ENCODE measurements at places on chromosomes 4 and X.

GRCh38 chr4:109160494-109160893 lies 142.0 kb downstream of the COL25A1 start:
- DNase-seq = no peak

DNA sequence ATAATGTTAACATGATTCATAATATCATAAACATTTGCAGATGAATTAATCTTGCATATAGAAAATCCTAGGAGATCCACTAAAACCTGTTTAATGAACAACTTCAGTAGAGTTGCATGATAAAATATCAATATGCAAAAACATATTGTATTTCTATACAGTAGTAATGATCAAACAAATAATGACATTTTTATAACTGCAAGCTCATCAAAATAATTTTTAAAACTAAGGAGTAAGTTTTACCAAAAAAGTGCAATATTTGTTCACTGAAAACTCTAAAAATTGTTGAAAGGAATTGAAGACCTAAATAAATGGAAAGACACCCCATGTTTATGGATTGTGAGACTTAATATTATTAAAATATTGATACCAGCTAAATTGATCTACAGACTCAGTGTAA lies 15.9 kb upstream of the GPRASP2 start:
- DNase-seq = no peak

- no peak for DNase-seq
These were observed 225.5 kb upstream of the ANKRD50 start for GRCh38 chr4:124937993-124938392.

DNA sequence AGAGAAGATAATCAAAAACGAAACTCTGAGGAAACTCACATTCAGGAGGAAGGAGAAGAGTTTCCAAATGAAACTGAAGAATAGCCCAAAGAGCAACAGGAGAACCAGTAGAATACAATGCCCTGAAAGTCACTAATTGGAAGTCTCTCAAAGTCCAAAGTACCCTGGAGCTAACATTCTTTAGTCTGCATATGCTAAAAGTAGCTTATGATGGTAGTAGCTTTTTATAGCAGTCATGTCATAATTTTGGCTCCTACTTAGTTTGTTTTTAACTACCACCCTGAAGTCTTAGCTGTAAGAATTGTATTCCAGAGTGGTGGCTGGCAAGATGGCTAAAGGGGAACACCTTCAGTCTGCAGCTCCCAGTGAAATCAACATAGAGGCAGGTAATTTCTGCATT lies 100.3 kb upstream of the FGF16 start:
- no peak for DNase-seq

- DNase-seq = no peak
These were observed 21.9 kb downstream of the L1CAM start for GRCh38 chrX:153864101-153864500.

DNA sequence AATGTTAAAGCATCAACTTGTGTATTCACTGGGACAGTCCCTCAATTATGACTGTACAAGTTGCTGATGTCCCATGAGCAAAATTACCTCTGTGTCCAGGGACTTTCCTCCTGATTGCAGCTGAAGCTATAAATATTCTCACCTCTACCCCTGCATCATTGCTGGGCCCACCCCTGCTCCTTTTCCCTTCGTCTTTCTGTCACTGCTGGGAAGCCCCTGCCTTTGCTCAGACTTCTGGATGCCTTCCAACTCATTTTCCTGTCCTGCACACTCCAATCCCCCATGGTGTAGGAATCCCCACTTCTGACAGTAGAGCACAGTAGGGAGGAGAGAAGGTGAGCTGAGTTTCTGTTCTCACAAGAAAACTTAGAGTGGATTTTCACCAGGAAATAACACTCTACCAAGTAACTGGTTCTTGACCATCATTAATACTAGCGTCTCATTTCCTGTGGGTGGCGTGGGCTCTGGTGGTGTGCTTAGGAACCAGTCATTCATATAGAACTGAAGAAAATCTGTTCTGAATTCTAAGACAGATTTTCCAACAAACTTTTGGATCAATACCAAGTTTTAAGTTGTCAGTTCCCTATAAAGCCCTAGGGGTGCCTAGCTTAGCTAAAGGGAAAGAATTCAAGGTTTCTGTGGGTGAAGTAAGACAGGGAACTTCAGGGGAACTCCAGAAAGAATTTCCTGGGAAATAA lies 136.2 kb upstream of the MED14 start:
- peak; percentile 58 for DNase-seq

- DNase-seq = no peak
These were observed 272.2 kb upstream of the CASK start for GRCh38 chrX:42195506-42195905.

DNA sequence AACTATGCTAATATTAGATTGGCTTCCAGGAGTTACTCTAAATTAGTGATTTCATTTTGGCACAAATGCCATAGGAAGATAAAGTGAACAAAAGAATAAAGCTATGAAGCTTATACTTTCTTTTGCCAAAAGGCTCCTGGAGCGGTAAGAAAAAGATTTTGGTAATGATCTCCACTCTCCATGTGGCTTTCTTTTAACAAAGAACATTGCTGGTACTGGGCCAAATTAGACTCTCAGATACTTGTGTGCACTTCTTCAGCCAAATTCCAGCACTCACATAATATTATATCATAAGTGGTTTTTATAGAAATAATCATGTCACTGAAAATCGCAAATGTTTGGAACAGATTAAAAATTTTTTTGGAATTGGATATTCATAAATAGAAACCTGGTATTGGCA lies 142.4 kb upstream of the FGF13 start:
- no peak for DNase-seq

DNA sequence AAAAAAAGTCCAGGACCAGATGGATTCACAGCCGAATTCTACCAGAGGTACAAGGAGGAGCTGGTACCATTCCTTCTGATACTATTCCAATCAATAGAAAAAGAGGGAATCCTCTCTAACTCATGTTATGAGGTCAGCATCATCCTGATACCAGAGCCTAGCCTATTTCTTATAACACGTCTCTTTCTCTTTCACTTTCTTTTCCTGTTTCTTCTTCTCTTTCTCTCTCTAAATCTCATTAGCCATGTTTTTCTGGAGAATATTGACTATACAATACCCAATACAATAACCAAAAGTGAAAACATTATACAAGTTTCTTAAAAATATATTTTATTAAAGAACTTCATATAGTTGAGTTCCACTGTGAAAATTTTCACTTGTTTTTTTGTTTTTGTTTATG lies 1154.9 kb upstream of the PCDH7 start:
- DNase-seq = no peak

- no peak for DNase-seq
These were observed 342.6 kb downstream of the GPM6A start for GRCh38 chr4:175469514-175469913.

DNA sequence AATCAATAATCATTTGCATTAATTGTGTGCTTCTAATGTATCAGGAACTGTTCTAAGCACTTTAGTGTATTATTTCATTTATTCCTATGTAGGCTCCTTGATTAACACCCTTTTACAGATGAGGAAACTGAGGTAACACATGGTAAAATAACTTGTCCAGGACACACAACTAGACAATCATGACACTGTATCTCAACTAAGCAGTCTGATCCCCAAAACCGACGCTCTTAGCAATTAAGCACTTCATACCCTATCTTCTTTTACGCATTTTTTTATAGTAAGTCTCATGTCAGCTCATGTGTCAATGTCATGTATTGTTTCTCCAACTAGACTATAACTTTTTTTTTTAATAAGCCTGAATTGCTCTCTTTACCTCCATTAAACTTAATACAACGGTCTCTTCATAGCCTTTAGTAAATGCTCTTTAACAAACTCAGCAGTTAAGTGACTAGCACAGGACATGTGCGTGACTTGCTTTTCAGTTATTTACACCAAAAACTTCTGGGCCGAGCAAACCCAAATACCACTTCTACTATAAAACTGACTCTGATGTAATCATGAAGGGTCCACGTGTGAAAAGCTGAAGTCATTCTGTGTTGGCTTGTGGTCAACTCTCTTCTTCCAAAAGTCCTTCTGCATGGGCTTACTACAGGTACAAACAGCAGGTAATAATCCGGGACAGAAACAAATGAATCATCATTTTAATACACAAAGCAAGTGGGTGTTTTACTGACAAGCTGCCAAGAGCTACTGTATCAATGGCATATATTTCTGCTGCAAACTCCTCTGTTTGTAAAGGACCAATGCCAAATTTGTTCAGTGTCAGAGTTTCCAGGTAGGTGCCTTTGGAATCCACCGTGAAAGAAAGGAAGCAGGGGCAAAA lies 7.9 kb upstream of the AMBN start:
- DNase-seq = no peak

- DNase-seq = no peak
These were observed 86.2 kb downstream of the MAMLD1 start for GRCh38 chrX:150449313-150449712.

- DNase-seq = no peak
These were observed 31.5 kb upstream of the PTTG2 start for GRCh38 chr4:37928426-37929416.

DNA sequence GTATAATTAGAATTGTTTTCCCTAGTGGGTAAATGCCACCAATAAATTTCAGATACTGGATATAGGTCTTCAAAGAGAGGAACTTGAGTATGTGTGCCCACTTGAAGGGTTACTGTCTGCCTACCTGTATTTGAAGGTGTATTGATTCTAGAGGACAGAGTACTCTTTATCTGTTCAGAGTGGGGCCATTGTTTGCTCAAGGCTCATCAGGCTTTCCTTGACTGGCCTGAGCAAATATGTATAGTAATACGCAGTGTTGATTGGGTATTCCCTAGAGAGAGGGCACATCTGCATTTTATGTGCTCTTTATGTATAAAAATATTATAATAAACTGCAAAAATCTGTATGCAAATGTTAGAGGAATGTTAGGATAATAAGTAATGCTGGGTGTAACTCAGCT lies 23.7 kb downstream of the RP2 start:
- no peak for DNase-seq

DNA sequence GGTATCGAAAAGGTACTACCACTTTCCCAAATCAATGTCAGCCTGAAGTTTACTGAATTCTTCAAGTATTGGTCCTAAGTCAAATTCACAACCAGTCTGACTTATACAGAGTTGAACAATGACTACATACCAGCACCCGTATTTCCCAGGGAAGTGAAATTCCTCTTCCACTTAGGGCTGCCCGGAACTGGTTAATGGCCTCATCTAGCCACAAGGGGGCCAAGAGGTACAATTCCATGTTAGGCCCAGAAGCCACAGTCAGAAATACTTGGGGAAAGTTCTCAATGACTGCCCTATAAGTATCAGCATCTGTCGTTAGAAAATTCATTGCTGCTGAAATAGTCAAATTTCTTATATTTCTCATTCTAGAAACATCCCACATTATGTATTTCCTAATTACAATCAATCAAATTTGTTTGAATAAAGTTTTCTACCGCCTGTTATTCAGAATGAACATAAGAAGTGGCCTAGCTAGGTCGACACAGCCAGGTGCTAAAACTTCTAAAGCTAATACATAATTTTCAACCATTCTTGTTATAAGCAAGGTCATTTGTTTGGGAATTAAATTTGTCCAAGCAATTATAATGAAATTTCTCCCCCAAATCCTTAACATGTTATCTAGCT lies 5.6 kb upstream of the PCDH7 start:
- DNase-seq = no peak

GRCh38 chr4:56630876-56631666 lies 50.0 kb downstream of the HOPX start:
- no peak for DNase-seq

DNA sequence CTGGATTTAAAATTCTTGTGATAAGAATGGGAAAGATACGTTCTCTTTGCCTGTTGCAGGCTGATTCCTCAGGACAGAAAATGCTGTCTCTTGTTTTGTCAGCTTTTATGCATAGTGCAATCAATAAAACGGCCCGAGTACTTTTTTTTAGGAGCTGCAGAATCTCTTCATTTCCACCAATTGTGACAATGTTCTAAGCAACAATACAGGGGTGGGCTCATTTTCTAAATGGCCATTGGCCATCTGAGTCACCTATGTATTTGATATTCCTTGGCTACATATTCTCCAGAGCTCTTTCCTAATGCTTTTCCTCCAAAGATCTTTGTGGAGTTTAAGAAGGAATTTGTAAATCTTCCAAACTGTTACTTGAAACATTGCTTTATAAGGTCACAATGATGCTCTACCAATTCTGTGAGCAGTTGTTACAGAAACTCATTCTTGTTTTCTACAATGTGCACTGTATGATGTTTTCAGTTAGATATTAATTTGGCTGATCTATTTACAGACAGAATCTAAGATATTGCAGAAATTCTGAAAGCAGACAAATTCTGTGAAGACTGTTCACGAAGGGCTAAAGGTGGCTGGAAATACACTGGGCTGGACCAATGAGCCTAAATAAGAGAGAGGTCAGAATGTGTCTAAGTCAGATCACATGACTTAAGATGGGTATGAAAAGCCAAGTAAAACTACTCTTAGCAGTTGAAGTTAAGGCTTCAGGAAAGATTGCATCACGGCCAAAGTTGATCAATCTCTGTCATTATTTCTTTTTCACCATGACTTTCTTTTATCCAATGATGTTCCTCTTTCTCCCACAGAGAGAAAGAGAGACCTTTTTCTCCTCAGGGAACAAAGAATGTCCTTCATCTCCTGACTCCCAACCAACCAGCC lies 33.4 kb downstream of the TAPT1 start:
- DNase-seq = no peak

DNA sequence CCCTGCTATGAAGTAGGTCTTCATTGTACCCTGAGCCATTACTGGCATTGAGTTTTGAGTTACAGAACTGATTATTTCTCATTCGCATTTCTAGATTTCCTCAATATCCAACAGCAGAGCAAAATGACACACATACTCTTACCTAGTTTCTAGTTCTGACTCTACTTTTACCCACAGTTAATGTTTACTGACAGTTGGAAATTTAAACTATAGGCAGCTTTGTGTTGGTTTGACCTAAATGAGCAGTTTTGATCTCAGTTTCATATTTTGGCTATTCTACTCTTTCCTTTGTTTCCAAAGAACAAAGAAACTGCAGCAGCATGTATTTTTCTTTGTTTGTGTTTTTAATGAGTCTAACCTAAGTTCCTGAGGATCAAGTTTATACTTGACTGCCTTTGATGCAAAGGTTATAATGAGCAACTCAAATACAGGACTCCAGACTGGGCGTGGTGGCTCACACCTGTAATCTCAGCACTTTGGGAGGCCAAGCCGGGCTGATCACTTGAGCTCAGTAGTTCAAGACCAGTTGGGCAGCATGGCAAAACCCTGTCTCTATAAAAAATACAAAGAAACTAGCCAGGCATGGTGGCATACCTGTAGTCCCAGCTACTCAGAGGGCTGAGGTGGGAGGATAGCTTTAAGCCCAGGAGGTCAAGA lies 30.4 kb downstream of the TXK start:
- no peak for DNase-seq

- no peak for DNase-seq
These were observed 211.2 kb downstream of the NSUN7 start for GRCh38 chr4:40960941-40961340.

- no peak for DNase-seq
These were observed 392.9 kb downstream of the UNC5C start for GRCh38 chr4:95155759-95156451.

DNA sequence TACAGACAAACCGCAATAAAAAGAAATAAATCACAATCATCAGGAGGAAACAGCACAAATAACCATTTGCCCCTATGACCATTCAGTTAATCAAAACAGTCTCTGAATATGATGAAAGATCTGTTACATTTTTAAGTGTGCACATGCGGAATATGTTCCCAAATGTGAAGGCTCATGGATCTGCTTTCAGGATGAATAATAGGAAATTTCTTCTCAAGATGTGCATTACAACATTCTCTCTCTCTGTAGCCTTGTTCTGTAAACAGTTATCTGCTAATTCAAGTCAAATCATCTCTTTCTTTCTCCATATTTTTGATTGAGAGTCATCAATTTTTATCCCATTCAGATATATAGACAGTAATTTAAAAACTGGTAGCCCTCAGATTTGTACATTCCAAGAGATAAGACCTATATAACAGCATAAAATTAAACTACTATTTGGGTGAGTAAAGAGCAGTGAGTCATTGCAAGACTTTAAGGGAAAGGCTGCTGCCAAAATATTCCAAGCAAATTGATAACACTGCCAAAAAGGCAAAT lies 433.9 kb upstream of the ATOH1 start:
- no peak for DNase-seq

Data from stimulated activated naive CD8-positive, alpha-beta T cell treated with anti-CD3 and anti-CD28 coated beads, Interleukin-15, amount 100 ng/mL, for 72 hours (primary cell).